Fibroblast of skin of right biceps (primary cell): ENCODE measurements at places on chromosomes 3 and 15.

GRCh38 chr3:121870717-121871116 is 23.5 kb upstream of the SLC15A2 start:
- DNase-seq = no peak

DNA sequence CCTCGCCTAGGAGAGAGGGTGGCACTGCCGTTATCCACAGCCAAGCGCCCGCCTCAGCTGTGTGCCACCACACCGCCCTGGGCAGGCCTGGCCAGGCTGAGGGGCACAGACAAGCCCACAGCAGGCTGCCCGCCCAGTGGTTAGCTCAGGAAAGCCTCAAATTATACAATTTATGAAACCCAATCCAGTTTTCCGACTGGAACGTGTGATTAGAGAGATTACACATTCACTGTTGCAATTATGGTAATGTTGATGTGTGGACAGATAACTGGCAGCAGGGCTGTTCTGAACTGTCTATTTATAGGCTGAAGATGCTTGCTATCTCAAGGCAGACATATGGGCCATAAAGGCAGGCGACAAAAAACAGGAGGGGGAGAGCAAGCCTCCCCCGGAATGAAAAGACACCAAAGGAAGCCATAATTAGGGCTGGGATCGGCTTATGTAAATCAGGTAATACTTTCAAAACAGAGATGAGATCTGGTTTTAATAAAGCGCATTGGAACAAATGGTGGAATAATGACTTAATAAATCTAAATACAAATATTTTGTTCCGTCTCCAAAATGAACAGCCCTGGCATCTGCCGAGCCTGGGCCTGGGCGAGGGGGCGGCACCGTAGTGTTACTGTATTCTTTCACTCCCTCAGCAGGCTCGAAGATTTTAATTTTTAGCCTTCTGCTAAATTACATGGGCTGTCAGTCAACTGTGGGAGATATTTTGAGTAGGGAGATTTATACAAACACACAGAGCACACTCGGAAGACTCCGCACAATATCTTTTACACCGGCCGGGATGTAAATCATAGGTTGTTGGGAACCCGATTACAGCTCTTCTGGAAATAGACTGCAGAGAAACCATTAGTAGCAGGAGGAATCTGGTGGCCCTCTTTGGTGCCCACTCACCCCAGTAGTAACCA is 103.1 kb upstream of the TLE3 start:
- DNase-seq = peak; percentile 50

- DNase-seq = no peak
Measured at GRCh38 chr3:72738752-72739530, 109.3 kb downstream of the SHQ1 start.

DNA sequence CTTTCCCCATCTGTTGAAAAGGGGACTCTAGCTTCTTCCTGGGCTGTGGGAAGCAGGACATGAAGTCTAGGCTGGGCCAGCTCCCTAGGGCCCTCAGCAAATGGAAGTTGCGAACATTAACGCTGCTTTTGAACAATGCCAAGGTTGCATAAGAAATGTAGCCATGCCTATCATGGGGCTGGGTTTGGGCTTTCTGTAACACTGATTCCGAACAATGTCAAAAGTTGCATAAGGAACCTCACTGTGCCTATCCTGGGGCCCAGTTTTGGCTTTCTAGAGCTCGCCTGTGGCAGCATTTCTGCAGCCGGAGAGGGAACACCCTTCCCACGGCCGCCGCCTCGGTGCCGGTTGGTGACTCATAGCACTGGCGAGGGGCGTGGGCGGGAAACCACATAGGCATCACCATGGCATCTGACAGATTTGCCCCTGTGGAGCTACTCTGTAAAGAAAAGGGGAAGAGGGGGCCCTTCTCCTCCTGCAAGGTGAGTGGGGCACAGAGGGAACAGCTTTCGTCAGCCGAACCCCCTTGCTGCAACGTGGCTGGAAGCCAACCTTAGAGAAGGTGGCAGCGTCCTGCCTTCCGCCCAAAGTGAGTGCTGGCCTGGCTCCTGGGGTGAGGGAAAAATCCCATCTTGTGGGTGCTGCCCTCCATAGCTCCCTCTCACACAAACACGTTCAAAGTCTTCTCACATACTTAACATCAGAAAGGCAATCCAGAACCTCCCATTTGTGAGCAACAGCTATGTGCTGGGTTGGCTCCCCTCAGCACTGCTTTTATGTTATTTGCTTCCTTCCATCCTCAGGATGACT is 46.6 kb upstream of the ATP2B2 start:
- DNase-seq = no peak

DNA sequence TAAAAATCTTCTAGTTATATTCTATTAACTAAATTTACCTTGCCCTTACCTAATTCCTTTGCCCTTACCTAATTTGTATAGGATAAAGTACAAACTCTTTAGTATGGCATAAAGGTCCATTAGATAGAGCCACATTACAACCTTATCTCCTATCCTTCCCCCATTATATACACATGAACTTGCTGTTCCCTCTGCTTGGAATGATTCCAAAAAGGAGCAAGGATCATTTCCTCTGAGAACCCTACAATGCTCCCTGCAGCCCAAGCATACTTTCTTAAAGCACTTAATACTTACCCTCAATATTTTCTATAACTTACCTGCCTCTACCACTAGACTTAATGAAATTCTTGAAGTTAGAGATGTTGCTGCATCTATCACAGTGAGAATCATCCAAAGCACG is 118.9 kb upstream of the CCDC54 start:
- DNase-seq = no peak

DNA sequence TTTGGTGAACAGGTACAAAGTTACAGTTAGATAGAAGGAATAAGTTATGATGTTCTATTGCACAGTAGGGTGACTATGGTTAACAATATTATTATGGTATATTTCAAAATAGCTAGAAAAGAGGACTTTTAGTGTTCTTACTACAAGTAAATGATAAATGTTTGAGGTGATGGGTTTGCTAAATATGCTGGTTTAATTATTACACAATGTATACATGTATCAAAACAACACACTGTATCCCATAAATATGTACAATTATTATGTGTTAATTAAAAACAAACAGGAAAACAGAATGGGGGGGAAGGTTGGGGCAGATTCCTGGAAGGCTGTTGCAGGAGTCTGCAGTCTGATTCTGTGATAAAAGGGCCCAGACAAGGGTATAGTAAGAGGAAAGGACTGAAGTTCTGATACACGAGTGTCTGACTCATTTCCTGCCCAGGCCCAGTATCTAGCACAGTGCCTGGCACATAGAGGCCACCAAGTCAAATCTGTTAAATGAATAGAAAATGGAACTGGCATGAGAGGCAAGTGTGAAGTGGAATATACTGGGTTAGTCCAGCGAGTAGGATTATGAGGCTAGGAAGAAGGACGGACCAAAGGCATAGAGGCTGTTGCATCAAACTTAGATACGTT is 7.2 kb upstream of the ENTPD3 start:
- DNase-seq = no peak

GRCh38 chr15:92466834-92467233 is 73.2 kb downstream of the ST8SIA2 start:
- DNase-seq = no peak

DNA sequence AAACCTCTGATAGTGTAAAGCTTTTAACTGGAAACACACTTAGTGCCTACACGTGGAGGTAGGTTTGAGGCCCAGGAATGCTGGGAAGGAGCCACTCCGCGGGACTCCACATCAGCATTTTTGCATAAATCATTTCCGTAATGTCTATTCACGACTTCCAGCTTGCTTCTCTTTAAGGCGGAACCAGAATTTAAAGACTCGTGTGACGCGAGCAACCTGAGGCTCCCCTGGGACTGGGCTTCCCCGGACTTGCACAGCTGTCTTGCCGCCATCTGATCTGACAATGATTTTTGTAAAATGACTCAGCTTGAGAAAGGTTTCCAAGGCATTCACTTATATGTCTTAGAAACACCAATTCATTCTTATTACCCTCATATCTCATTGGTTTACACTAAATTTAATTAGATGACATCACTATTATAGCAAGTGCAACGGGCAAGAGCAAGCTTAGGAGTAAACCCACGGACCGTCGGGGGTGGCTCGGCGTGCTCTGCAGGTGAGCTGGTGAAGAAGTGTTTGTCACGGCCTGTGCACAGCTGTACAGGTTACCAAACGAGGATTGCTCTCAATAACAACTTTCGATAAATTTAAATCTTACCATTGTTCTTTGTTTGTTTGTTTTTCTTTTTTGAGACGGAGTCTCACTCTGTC is 95.2 kb downstream of the CHSY1 start:
- DNase-seq = peak; percentile 85
